ENCODE measurements at places on chromosomes 5 and 9.

- DNase-seq = no peak
Measured at GRCh38 chr5:122404018-122404417, 92.0 kb downstream of the SNCAIP start.

GRCh38 chr5:2017540-2018389, 135.0 kb upstream of the IRX4 start:
- DNase-seq = no peak

GRCh38 chr9:116163293-116164055, 9.9 kb downstream of the PAPPA start:
- no peak for DNase-seq

DNA sequence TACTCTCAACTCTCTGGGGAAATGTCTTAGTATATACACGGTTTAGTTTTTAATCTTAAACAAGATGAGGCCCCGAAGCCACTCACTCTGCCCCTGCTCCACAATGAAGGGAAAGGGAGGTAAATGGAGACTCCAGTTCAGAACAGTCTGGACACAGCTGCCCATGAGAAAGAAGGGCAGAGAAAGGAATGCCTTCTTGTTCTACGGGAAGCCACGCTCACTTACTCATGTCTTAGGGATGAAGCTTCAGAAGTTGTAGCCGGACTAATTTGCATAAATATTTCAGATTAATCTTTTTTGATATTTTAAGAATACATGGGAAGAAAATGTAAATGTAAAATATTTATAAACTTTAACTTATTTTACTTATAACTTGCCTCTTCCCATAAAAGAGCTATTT, 94.0 kb downstream of the COL23A1 start:
- no peak for DNase-seq

DNA sequence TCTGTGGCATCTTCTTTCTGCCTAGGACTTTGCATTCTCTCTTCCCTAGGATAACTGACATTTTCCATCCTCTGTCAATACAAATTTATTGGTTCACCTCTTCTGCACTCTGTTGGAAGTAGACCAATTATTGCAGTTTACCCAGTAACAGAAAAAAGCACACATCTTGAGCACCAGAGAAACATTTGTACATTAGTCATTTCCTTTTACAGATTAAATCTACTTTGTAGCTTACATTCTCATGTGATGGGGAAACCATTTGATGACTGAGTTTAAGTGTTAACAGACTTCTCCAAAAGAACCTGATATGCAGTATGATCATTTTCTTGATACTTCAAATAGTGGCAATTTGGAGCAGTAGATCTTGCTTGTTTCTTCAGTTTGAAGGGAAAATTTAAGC, 1098.8 kb downstream of the DTWD2 start:
- DNase-seq = no peak

DNA sequence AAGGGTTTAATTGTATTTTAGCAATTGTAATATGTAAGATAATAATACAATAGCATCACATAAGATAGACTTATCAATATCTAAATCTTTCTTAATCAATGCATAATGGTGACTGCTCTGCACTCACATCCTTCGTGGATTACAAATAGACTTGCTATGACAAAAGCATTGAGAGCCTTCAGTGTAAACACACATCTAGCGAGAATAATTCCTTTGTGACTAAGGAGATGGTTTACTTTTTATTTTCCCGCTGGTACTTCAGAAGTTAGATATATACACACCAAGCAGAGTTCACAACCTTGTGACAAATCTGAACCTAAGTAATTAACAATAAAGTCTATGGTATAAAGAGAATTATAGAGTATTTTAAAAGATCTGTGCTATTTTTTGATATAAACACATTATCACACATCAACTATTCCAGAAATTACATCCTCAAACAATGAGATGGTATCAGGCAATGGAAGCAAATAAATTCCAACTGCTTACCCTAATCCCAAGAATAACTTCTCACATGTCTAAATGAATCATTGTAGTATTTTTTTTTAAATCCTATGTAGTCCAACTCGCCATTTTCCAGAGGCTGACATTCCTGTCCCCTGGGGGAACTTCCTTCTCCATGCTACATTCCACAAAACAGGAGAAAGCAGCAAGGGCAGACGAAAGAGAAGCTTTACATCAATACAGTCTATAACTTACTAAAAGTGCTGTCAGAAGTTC, 51.2 kb downstream of the MAPKAP1 start:
- DNase-seq = no peak

DNA sequence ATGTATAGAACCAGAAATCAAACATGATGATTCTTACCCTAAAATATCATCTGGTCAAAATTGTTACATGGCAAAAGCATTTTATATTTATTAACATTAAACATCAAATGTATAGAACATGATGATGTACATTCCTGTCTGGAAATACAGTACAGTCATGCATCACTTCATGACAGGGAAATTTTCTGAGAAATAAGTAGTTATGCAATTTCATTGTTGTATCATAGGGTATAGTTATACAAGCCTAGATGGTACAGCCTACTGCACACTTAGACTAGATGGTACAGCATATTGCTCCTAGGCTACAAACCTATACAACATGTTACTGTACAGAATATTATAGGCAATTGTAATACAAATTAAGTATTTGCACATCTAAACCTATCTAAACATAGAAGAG, 64.6 kb upstream of the VCAN start:
- DNase-seq = no peak

- DNase-seq = no peak
Measured at GRCh38 chr9:71685988-71686387, 82.3 kb downstream of the CEMIP2 start.

Measured in NCI-H2171 (cell line).